Cardiac fibroblast (primary cell): ENCODE measurements at places on chromosomes 5 and 9.

GRCh38 chr9:9625248-9625647, 987.6 kb downstream of the PTPRD start:
- DNase-seq, result no peak

DNA sequence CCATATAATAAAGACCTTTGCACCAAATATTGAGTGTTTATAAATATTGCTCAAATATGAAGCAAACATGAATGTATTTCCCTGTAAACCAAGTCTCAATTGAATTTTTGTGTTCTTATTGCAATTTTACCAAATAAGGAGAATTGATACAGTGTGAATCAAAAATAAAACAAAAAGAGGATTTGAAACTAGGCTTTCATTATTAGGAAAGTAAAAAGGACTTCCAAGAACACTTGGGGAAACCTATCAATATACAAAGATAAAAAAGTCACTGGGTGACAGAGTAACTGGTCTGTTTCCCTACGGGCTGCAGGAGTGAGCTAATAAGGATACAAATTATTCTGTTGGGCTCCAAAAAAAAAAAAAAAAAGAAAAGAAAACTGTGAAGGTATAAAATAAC, 44.8 kb upstream of the SNX2 start:
- DNase-seq, result no peak

GRCh38 chr9:90469435-90469834, 173.2 kb downstream of the DIRAS2 start:
- DNase-seq, result no peak

GRCh38 chr9:137740312-137740711, 121.5 kb downstream of the EHMT1 start:
- peak; percentile 44 for DNase-seq

DNA sequence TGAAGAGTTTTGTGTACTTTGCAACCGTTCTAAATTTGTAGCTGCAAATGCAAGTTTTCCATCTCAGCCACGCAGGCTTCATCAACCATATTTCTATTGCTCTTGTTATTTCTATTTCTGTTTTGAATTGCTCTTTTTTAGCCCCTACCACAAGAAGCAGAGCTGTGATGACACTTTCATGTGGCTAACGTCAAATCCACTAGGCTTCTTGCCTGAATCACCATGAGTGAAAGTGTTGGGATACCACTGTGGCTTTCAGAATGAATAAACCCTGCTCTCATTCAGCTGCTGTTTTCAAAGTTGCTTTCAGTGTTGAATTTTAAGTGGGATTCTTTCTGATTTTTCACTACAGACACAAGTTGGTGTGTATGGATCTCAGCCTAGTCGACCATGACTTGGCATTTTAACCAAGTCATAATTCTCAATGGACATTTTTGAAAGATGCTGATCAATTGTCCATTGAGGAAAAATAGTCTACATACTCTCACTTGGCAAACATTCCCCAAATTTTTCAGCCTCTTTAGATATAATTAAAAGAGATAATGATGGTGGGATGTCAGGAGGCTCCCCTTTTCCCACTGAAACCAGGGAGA, 41.0 kb upstream of the MTAP start:
- no peak for DNase-seq

- DNase-seq, result peak; percentile 15
Observed at GRCh38 chr9:16515207-16515606, 355.3 kb downstream of the BNC2 start.

GRCh38 chr9:82722561-82722960, 340.4 kb downstream of the RASEF start:
- DNase-seq, result no peak

- DNase-seq, result no peak
Observed at GRCh38 chr9:98851730-98852459, 44.4 kb downstream of the GALNT12 start.

GRCh38 chr5:113608113-113608596, 94.7 kb downstream of the YTHDC2 start:
- peak; percentile 30 for DNase-seq

DNA sequence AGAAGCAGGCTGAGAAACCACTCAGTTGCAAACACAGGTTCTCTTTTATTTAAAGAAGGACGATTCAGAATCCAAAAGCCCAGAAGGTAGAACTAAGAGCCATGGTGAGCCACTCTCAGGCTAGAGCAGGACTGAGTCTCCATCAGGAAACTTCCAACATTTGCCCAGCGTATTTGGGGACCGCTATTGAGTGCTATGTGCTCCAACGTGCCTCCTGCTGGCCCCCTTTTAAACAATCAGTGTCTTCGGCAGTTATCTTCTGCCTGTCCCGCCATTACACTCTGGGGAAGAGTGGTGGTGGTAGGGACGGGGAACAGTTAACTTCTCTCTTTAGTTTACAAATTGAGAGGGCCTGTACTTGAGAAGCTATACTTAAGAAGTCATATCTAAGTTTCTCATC, 78.1 kb downstream of the DENND1A start:
- DNase-seq, result no peak

- no peak for DNase-seq
Observed at GRCh38 chr5:172503925-172504700, 49.8 kb upstream of the SH3PXD2B start.

GRCh38 chr5:169647566-169647965, 10.5 kb downstream of the DOCK2 start:
- DNase-seq, result no peak

DNA sequence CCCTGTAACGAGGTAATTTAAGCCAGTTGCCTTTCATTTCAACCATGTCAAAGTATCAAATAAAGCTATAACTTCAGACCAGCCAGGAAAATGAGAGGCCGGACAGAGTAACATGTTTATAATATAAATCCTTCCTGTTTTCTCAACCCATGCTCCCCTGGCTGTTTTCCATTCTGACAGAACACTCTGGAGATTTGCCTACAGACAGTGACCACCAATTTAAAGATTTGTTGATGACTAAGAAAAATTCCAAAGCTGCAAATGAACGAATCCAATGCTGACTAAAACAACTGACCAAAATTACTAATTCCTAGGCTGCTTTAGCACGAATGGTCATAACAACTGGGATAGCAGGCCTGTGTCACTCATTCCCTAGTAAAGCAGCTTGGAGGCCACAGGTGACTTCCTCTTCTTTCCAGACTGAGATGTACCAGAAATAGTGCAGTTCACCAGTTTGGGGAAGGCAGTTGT, 141.4 kb downstream of the AOPEP start:
- peak; percentile 91 for DNase-seq

DNA sequence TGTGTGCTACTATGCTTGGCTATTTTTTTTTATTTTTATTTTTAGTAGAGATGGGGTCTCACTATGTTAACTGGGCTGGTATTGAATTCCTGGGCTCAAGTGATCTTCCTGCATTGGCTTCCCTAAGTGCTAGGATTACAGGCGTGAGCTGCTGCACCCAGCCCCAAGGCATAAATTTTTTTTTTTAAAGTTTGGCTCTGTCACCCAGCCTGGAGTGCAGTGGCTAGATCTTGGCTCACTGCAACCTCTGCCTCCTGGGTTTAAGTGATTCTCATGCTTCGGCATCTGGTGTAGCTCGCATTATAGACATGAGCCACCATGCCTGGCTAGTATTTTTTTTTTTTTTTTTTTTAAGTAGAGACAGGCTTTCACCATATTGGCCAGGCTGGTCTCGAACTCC, 70.3 kb downstream of the RAB24 start:
- no peak for DNase-seq

DNA sequence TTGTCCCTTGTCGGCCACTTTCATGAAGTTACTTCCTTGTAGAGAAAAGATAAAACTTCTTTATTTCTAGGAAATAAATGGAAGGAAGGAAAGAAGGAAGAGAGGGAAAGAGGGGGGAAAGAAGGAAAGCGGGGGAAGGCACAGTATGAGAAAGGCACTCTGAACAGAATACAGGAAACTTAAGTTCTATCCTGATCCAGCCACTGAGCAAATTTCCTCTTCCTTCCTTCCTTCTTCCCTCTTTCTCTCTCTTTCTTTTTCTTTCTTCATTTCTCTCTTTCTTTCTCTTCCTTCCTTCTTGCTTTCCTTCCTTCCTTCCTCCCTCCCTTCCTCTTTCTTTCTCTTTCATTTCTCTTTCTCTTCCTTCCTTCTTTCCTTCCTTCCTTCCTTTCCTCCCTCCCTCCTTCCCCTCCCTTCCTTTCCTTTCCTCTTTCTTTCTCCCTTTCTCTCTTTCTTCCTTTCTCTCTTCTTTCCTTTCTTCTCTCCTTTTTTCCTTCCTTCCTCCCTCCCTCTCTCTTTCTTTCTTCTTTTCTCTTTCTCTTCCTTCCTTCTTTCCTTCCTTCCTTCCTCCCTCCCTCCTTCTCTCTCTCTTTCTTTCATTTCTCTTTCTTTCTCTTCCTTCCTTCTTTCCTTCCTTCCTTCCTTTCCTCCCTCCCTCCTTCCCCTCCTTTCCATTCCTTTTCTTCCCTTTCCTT, 240.2 kb upstream of the BRINP1 start:
- DNase-seq, result no peak

- DNase-seq, result peak; percentile 35
Observed at GRCh38 chr9:132994410-132995120, 16.1 kb downstream of the GFI1B start.

DNA sequence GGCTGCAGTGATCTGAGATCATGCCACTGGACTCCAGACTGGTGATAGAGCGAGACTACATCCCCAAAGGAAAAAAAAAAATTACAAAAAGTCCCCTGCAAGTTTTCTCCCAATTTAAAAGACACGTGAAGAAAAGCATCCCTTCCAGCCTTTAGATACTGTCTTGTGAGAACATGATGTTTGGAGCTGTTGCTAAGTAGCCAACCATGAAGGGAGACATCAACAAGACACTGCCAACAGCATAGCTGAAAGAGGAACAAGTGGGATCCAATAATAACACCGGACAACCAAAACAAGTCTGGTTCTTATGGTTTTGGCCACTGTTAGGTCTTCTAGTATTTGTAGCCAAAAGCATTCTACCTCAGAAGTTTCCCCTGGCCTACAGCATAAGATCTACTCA, 118.9 kb upstream of the CCDC180 start:
- DNase-seq, result no peak

GRCh38 chr9:98951967-98952366, 8.3 kb downstream of the COL15A1 start:
- DNase-seq, result no peak
